ENCODE measurements at places on chromosomes 2 and 18.
A peak's percentile ranks its signal among the peaks of the same experiment; 100 is the strongest.

DNA sequence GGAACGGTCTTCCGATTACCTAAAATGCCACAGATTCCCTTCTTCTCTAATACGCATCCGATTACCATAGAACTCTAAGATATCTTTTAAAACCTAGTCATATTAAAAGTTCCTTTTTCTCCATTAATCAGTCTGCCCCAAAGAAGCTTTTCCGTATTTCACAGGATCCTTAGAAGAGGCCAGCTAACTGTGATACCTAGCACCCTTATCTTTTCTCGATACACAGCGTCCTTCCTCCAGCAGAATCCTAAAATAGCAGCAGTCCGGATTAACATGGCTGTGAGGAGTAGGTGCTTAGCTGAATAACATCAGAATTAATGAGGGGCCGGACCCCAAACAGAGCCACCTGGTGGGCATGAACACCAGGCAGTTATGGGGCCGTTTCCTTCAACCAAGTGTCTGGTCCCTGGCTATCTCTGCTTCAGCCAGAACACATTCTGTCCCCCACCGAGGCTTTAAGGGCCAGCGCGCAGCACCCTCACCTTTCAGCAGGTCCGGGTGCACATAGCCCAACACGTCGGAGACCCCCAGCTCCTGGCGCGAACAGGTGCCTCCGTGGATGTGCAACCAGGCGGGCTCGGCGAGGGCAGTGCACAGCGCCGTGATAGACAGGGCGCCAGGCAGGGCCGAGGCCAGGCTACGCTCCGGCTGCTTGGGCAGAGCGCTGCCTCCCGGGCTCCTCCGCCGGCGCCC is 995 bp downstream of the TMEM127 start:
- H3K4me1 ChIP-seq, result peaks cover 68% of the 10 kb centered on the region
- DNase-seq, result no peak
- H3K4me3 ChIP-seq, result peak overlapping the region; percentile 91
- H3K27ac ChIP-seq, result peak overlapping the region; percentile 93

DNA sequence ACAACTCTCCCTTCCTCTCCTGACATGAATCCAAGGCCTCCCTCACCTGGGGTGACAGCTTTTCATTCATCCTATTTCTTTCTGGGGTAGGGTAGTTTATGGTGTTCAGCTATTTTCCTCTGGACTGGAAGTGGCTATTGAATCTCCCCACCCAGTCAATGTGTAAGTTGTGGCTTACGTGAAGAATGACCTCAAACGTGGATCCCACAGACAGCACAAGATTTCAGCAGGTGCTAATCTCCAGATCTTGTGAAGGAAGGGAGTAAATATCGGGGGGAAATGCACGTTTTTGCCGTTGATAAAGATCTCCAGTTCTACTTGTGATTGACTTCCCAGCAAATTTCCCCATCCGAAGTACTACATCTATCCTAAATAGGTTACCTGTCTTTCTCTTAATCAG is 71.4 kb upstream of the THOC1 start:
- no peak overlapping the region for H3K27ac ChIP-seq
- no peak for DNase-seq
- H3K4me1 ChIP-seq, result peaks cover 12% of the 10 kb centered on the region
- H3K4me3 ChIP-seq, result no peak overlapping the region

DNA sequence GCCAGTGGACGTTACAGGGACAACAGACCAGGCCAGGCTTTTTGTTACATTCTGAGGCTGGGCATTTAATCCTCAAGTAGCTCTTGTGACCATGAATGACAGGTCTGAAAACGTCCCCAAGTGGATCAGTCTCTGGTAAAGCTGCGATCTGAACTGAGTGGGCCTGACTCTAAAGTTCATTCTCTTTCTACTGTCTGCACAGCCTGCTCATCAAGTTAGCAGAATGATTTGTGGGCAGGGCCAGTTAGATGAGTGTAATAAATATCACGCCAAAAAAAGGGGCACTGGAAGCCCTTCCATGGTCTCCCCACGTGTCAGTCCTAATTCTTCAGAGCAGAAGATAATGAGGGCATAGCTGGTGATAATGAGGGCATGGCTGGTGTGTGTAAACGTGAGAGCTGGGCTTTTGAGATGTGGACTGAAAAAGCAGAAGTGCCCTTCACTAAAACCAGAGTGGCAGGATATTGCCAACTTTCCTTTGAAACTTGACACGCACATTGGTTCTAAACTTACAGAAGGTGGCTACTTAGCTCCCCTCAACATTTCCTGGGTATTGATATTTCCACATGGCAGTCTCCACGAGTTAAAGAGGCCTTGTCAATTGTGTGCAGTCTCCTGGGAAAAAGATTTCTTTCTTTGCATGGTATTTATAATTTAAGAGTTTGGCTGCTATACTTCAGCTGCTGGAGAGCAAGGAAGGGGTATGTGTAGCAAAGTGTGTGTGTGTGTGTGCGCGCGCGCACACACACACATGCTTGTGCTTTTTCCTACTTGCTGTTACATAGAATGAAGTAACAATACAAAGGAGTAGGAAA is 72.7 kb upstream of the LYPD6B start:
- no peak for DNase-seq
- no peaks in the 10 kb centered on the region for H3K27me3 ChIP-seq
- peaks cover 10% of the 10 kb centered on the region for H3K4me1 ChIP-seq
- H3K27ac ChIP-seq, result no peak overlapping the region
- no peaks in the 10 kb centered on the region for H3K36me3 ChIP-seq

- no peaks in the 10 kb centered on the region for H3K4me1 ChIP-seq
- no peak overlapping the region for H3K4me3 ChIP-seq
These were observed 50.6 kb downstream of the MAPRE2 start for GRCh38 chr18:35091841-35092240.

DNA sequence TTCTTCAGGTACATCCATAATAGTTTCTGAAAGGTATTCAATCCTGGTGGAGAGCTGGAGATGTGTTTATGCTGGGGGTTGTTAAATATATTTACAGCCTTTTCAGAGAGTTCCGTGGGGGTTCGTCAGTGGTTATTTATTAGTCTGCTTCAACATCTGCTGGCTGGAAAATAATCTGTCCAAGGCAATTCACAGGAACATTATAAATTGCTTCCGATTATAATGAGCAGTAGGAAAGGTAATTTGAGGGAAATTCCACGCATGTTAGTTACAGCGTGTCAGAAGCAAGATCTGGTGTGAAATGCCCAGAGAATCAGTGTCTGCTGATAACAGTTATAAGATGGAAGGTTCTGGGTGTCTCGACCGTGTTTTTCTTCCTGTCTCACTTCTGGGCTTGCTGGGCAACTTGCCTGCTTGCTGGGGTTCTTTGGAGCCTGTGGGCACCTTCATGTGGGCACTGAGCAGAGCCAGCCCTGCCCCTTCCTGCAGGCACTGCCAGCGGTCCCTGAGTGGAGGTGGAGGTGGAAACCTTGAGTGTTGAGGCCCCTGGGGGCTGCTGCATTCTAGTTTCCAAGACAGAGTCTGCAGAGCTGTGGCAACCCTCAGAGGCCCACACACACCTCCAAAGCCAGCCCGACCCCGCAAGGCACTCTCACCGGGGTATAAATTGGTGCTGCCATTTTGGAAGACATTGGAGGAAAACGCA is 185.7 kb downstream of the FAM210A start:
- no peak for DNase-seq
- no peak overlapping the region for H3K4me3 ChIP-seq
- H3K36me3 ChIP-seq, result no peaks in the 10 kb centered on the region

DNA sequence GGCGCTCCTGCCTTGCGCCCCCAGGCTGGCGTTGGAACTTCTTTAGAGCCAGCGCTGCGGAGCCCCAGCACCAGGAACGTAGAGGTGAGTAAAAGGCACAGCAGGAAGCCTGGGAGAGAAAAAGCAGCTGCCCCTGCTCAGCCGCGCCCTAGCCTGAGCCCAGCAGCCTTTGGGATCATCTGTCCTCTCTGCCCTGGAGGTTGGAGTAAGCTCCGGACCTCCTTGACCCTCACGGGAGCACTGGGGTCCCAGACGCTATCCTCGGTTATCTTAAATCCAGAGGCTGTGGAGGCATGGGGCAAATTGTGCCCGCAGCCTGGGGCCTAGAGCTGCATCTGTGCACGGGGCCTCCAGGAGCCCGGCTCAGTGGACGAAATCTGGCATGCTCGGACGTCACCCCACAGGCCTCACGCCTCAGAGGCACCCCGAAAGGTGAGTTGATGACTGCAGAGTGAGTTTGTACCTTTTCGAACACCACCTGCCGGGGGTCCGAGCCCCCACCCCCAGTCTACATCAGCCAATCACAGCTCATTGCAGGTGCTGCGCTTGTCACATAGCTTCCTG is 1.6 kb upstream of the SLC66A2 start:
- H3K27ac ChIP-seq, result no peak overlapping the region
- no peak for DNase-seq
- peaks cover 7% of the 10 kb centered on the region for H3K27me3 ChIP-seq
- H3K36me3 ChIP-seq, result no peaks in the 10 kb centered on the region
- no peak overlapping the region for H3K4me3 ChIP-seq

GRCh38 chr2:96315400-96316071 is 9.6 kb upstream of the ITPRIPL1 start:
- peaks cover 14% of the 10 kb centered on the region for H3K27me3 ChIP-seq
- H3K4me3 ChIP-seq, result no peak overlapping the region
- H3K27ac ChIP-seq, result no peak overlapping the region
- H3K36me3 ChIP-seq, result no peaks in the 10 kb centered on the region

GRCh38 chr2:184644685-184645084 is 46.4 kb downstream of the ZNF804A start:
- no peaks in the 10 kb centered on the region for H3K27me3 ChIP-seq
- no peaks in the 10 kb centered on the region for H3K36me3 ChIP-seq
- no peak for DNase-seq
- H3K4me1 ChIP-seq, result no peaks in the 10 kb centered on the region
- no peak overlapping the region for H3K4me3 ChIP-seq

DNA sequence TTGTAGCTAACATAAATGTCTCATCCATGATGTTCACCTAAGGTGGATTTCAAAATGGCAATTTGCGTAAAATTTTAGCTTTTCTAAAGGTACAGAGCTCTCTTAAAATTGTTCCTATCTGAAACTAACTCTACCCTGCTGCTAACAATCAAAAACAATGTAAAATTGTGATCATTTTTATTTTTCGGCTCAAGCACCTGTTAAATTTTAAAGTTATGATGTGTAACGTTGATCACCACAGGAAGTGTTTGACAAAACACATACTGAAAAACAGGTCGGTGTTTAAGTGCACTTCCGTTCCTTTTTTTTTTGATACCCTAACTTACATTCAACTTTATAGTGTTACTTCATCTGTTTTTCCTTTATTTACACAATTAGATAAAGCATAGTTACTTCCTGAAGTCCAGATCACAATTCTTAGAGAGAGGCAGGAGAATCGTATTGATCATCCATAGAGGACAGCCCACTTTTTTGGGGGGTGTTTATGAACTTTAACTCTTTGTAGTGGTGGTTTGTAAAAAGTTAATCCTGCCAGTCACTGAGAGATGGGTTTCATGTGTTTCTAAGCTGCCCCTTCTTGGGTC is 6.0 kb upstream of the NCK2 start:
- H3K27ac ChIP-seq, result peak overlapping the region; percentile 11
- H3K36me3 ChIP-seq, result no peaks in the 10 kb centered on the region
- DNase-seq, result no peak
- H3K27me3 ChIP-seq, result no peaks in the 10 kb centered on the region
- H3K4me1 ChIP-seq, result peaks cover 2% of the 10 kb centered on the region

DNA sequence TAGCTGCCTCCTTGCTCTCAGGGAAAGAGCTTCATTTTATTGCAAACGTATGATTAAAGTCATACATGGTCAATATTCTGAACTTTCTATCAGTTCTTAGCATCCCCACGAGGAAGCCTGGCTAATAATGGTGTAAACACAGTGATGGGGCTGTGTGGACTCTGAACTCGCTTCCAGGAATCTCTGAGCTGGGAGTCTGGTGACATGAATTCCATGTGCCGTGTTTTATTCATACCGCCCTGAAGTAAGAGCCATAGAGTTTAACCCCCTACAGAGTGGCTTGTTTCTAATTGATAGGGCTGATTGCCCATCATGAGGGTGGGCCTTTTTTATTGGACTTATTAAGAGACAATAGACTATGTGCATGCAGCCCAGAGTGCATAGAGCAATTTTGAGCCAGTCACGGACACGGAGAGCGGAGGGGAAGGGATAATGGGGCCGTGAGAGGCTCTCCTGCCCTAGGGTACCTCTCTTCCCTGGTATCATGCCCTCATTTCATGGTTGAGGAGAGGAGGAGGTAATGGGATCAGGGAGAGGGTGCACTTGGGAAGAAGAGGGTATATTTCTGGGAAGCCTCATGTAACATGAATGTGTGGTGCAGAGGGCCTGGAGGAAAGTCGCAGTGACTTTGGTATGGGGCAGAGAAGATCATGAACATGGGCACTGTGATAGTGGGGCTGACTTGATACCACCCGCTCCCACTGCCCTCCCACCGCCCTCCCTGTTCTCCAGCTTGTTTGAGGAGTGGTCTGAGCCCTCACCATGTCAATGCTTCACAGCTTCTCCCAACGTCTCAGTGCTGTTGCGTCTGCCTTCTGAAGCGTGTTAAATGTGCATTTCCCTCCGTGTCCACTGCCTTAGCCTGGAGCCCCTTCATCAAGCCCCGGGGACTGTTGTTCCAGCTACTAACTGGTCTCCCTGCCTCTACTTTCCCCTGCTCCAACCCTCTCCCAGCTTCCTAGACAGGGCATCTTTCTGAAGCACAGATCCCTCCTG is 73.2 kb downstream of the IL1R2 start:
- no peak for DNase-seq
- peak overlapping the region; percentile 90 for H3K27ac ChIP-seq
- H3K4me1 ChIP-seq, result peaks cover 64% of the 10 kb centered on the region
- H3K27me3 ChIP-seq, result no peaks in the 10 kb centered on the region

DNA sequence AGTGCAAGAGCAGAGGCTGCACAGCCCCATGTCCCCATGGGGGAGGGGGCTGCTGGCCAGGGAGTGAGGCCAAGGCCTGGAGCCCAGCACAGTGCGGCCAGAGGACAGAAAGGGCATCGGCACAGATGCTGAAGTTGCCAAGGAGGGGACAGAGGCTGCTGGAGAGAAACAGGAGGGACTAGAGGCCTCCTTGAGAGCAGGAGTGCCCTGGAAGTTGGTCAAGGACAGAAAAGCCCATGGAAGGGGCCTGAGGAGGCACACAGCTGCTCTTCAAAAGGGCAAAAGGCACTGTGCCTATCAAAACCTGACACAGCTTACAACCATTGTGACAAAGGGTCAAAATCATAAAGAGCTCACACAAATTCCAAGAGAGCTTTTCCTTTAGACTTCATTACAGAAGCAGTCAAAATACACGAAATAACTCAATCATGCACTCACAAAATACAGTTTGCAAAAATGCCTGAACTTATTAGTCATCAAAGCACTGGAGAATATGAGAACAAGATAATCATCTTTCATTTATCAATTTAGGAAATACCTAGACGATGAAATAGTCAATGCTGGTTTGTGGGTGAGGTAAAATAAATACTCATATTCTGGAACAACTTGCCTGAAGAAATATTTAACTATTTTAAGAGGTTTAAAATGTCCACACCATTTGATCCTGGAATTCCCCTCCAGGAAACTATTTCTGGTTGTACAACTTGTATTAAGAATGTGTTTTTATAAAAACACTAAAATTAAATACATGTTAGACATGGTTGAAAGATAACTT is 79.6 kb downstream of the USP40 start:
- H3K4me3 ChIP-seq, result no peak overlapping the region
- DNase-seq, result no peak
- H3K36me3 ChIP-seq, result no peaks in the 10 kb centered on the region
- H3K4me1 ChIP-seq, result peaks cover 21% of the 10 kb centered on the region
- peak overlapping the region; percentile 64 for H3K27ac ChIP-seq
- H3K27me3 ChIP-seq, result no peaks in the 10 kb centered on the region

- no peaks in the 10 kb centered on the region for H3K36me3 ChIP-seq
- peak overlapping the region; percentile 80 for H3K4me3 ChIP-seq
- peaks cover 19% of the 10 kb centered on the region for H3K4me1 ChIP-seq
- DNase-seq, result peak; percentile 24
- peak overlapping the region; percentile 94 for H3K27ac ChIP-seq
These were observed 758 bp downstream of the RIF1 start for GRCh38 chr2:151410485-151410834.
